Stimulated activated CD4-positive, alpha-beta T cell treated with anti-CD3 and anti-CD28 coated beads, Interleukin-1b, Interleukin-23, amount 100 ng/mL, for 24 hours (primary cell): ENCODE measurements at places on chromosomes 4 and X.

DNA sequence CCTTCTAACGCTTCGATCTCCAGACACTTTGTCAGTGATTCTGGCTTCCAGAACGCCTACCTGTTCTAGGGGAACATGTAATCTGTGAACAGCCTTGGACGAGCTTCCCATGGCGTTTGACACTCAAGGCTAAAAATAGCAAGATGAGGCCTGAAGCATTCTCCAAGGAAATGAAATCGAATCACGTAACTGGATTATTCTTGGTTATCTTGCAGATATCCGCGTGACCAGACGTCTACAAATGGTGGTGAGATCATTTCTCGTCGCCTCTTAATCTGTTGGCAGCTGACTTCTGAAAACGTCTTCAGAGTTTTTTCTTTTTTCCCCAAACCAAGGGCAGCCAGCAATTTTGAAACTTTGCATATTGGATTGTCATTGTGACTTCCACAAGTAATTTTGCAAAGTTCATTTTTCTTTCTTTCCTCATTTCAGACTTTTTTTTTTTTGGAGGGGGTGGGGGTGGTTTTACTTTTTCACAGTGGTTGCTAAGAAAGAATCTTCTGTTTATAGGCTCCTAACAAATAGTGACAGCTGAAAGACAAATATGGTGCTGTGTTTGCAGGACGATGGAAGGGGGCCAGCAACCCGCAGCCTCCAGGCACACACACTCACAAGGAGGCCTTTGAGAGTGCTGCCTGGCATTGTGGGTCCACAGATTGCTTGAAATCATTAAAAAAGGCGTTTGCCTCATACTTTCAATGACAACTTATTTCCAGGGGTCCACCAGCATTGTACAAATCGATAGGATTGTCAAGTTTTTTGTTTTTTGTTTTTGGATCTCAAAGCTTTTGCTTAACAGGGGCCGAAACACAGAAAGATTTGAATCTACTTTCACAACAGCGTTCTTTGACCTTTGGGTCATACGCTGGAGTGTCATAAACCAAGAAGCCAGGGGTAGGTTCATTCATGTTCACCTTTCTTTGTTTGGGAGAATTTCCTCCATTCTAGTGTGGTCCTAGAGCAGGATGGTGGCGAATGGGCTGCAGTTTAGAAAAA lies 32.4 kb upstream of the PDLIM3 start:
- no peak for DNase-seq

DNA sequence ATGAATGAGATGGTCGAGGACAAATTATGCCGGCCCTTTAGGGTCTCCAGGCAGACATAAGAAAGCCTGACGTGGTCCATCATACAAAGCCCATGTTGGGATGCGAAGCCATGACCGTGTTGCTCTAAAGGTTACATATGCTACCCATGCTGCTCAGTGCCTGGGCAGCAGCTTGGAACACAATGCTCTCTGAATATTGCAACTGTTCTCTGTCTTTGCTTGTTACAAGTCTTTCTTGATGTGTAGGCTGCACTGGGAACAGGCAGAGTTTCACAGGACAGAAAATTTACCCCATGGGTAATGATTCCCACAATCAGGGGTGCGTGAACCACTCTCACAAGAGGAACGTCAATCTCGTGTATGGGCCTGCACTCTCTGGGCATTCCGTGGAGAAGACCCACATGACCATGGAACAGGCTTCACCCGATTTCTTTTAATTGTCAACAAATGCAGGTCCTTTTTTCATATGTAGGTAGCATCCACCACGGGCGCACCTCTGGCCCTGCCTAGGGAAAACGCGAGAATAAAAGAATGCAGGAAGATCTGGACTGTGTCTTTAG lies 66.3 kb downstream of the NBDY start:
- DNase-seq, result no peak

GRCh38 chrX:3362956-3363355 lies 16.5 kb upstream of the MXRA5 start:
- DNase-seq, result no peak

- DNase-seq, result no peak
Measured at GRCh38 chr4:39384563-39384962, 18.4 kb upstream of the RFC1 start.

DNA sequence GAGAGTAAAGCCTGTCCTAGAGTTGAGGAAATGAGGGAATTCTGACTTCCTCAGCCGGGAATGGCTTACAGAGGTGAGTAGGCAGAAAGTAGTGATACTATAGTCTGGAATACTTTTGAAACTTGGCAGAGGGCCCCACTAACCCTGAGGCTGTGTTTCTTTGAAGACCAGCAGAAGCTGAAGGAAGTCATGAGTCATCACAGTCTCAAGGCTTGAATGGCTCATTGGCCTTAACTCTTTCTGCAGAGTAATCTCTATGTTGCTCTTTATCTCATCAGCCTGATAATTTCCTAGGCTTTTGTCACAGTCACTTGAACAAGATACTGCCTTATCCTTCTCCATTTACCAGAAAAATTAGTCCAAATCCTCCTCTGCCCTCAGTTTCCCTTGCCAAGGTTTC lies 80.8 kb downstream of the ANKRD50 start:
- DNase-seq, result no peak
